ENCODE measurements at places on chromosomes 5 and 9.

DNA sequence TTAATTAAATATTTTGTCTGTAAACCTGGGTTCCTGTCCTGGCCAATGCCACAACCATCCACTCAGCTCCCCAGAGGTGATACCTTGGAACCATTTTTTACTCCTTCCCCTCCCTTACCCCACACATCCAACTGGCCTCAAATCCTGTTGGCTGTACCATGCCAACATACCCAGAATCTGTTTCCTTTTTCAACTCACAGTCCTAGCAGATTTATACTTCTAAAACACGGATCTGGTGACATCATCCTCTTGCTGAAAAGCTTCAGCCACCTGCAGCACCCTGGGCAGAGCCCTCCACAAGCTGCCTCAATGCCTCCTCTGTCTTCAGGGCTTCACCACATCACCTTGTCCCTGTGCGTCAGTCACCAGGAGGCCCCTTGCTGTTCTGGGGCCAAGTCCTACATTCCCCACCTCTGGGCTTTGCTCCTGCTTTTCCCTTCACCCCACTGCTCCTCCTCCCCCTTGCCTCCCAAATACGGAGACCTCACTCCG, 14.9 kb downstream of the SEMA6A start:
- DNase-seq, result no peak

- DNase-seq, result no peak
Observed at GRCh38 chr5:69450116-69450515, 35.2 kb downstream of the MARVELD2 start.

DNA sequence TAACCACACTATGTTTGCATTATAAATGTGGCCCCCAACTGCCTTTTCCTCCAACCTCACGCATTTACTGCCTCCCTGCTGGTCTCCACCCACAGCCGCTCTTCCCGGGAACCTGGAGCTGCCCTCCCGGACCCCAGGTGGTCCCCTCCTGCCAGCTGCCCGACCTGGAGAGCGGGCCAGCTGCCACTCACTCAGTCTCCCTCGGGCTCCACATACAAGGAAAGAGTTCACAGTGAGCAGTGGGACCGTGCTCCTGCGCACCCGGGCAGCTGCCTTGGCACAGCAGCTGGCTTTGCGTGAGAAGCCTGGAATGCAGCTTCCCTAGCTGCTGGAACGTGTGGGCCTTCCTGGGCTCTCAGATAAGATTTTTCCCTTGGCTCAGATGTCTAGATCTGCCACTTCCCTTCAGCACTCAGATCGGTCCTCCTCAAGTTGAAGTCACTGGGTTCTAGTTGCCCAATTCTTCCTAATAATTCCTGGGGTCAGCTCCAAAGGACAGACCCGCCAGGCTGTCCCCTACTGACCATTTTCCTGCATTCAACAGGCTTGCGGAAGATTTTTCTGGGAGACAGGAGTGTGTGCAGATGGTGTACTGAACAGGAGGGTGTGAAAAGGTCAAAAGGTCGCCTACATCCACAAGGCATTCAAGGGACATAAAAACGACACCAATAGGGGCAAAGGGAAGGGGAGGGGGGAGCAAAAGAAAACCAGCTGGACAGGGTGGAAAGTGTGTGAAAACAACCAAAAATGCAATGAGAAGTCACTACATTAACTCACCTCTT, 69.1 kb downstream of the MYO10 start:
- no peak for DNase-seq

- no peak for DNase-seq
Observed at GRCh38 chr5:80282054-80282453, 26.2 kb upstream of the SERINC5 start.

GRCh38 chr9:27278374-27278773, 18.6 kb downstream of the EQTN start:
- DNase-seq, result no peak

DNA sequence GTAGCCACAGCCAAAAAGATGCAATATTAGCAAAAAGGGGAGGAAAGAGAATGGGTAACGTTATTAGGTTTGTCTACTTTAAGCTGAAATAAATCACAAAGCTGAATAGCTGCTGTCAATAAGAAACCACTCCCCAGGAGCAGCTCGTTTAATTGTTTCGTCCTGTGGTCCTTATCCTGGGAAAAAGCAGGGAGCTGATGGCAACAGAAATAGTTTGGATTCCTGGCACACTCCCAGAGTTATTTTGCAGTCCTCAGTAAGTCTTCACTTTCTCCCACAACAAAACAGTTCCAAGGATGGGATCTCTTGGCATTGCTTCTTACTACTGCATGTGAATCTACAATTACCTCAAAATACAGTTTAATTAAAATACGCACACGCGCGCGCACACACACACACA, 28.8 kb downstream of the FRMD3 start:
- DNase-seq, result no peak

DNA sequence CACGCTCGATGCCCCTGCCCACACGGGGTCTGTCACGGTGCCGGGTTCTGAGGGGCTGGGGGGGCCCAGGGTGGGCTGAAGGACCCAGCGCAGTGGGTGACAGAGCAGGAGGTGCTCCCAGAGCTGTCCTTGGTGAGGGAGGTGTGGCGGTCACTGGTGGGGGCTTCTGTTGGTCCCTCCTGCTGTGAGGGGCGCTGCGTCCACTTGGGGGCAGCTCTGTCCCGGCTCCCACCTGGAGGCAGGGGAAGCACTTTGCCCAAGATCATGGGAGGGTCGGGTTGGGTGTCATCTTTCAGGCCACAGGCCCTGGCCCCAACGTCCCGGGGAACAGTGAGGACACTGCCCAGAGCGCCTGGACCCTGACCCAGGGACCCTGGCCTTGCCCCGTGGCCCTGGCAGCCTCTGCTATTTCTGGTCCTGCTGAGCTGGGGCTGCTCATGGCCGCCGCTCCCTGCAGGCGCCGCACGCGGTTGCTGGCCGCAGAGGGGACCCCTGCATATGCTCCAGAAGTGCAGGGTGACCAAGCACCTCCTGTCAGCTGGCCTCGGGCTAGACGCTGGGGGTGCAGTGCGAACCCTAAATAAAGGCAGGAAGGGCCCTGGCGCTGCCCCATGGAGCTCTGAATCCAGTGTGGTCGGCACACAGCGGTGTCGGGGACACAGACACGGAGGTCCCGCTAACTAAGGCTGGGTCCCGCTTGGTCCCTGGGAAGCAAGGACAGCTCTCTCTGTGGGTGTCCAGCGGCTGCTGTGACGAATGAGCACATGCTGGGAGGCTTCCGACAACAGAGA, 11.6 kb upstream of the RNU6ATAC start:
- no peak for DNase-seq

DNA sequence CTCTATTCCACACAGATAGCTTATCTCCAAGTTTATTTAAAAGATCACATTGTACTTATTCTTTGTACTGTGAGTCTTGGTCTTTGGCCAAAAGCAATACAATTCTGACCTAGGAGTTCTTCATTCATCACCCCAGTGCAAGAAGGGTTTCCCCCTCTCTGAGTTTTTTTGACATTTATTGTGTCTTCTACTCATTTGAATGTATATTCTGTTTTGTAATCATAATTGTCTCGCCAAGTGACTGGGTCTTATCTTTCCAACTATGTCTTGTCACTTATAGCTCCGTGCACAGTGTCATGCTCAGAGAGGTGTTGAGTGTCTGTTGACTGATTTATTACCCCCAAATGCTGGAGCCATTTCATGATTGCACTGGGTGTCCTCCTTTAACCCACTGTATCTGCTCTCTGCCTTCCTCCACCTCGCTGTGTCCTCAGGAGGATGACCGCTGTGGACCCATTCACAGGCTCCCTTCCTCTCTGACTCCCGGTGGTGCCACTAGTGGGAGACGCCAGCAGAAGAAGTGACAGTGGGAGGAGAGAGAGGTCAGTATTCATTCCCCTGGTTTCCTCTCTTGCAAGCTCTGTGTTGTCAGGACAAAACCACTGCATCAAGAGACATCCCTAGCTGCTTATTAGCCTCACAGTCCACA, 11.2 kb upstream of the TRIO start:
- no peak for DNase-seq

GRCh38 chr9:90568667-90569066, 74.0 kb downstream of the DIRAS2 start:
- no peak for DNase-seq

- peak; percentile 10 for DNase-seq
Observed at GRCh38 chr9:90142580-90142979, 500.0 kb downstream of the DIRAS2 start.

- DNase-seq, result no peak
Observed at GRCh38 chr5:175216991-175217390, 227.0 kb downstream of the DRD1 start.

- no peak for DNase-seq
Observed at GRCh38 chr9:121559183-121559582, 59.5 kb upstream of the GGTA1 start.

- DNase-seq, result no peak
Observed at GRCh38 chr5:40716000-40716399, 36.3 kb downstream of the PTGER4 start.

GRCh38 chr9:30058463-30058862, 2326.0 kb upstream of the ACO1 start:
- DNase-seq, result no peak

DNA sequence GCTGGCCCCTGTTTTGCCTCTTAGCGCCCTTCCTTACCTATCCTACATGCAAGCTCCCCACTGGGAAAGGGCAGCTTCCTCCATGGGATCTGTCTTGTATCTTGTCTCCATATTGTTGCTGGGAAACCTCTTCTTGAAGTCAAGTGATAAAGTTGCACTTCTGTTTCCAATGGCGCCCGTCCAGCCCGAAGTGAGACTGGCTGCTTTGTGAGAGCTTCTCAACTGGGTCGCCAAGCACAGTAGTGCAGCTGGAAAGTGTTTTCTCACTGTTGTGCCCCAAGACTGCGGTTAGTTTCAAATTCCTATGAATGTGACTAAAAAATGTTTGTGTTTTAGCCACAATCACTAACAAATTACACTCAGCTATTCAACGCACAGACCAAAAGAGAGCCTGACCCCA, 506.6 kb upstream of the MPDZ start:
- no peak for DNase-seq

DNA sequence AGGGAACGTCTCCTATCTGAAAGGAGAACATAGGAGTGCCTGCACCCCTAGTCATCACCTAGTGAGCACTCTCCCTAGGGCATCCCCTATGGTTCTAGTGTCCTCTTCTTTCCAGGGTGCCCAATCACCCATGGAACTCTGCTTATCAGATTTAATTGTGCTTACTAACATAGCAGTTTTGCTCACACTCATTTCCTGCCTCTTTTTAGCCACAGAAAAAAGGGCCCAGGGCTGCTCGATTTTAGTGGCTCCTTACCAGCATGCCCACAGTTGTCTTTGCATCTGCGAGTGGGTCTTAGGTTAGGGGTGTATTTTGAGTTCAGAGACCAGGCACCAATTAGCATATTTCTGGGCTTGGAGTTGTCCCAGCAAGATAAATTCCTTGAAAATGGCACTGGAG, 1110.2 kb downstream of the TAF11L14 start:
- DNase-seq, result no peak

DNA sequence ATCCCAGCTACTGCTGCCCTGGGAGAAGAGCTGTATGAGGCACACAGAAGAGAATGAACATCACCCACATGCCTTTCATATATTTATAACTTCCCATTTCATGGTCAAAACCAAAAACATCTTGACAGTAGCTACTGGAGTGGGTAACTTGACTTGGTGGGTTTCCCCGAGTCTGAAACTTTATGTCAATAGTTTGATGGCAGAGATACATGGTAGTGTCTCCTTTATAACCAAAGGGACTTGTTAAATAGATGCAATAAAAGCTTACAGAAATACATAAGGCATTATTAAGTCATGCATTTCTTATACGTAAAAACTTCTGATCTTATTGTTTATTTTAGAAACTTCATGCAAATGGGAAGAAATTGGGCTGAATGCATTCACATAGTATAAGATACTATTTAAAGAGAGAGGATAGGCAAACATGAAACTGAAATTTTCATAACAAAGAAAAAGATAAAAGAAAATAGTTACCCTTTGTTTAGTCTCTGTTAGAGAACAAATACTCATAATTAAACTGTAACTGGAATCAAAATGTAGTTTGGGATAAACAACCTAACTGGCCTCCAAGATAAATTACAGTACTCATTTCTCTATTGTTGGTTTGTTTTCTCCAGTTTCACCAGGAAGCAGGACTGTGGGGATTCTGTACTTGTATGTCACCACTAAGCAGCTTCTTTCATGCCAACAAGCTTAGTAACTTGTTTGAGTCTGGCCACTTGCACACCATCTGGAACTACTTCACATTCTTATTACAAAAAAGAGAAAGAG, 459.3 kb upstream of the MEF2C start:
- DNase-seq, result no peak

GRCh38 chr9:110334871-110335270, 2.8 kb downstream of the TXNDC8 start:
- no peak for DNase-seq

- DNase-seq, result no peak
Observed at GRCh38 chr5:130708754-130709153, 456.3 kb downstream of the HINT1 start.

GRCh38 chr5:127609957-127610356, 38.9 kb upstream of the CTXN3 start:
- no peak for DNase-seq

- no peak for DNase-seq
Observed at GRCh38 chr9:113486327-113486726, 22.8 kb downstream of the RGS3 start.

GRCh38 chr9:81777482-81777881, 88.1 kb upstream of the TLE1 start:
- no peak for DNase-seq

DNA sequence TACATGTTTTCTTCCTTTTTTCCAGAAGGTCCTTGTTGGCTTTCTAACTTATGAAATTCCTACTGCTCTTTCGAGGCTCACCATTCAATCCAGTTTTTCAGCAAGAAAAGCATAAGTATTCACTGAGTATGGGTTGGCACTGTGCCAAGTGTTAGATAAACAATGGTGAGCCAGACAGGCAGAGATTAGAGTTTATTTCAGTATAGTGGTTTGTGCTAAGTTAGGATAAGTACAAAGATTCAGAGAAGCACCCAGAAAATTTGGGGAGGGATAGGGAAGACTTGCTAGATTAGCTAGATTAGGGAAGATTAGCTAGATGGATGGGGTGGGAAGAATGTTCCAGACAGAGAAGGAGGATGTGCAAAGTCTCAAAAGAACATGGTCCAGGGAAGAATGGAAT, 122.9 kb downstream of the OXCT1 start:
- no peak for DNase-seq

- no peak for DNase-seq
Observed at GRCh38 chr5:82719368-82719767, 357.8 kb downstream of the TMEM167A start.

GRCh38 chr5:33563983-33564908, 123.5 kb downstream of the TARS1 start:
- DNase-seq, result no peak

DNA sequence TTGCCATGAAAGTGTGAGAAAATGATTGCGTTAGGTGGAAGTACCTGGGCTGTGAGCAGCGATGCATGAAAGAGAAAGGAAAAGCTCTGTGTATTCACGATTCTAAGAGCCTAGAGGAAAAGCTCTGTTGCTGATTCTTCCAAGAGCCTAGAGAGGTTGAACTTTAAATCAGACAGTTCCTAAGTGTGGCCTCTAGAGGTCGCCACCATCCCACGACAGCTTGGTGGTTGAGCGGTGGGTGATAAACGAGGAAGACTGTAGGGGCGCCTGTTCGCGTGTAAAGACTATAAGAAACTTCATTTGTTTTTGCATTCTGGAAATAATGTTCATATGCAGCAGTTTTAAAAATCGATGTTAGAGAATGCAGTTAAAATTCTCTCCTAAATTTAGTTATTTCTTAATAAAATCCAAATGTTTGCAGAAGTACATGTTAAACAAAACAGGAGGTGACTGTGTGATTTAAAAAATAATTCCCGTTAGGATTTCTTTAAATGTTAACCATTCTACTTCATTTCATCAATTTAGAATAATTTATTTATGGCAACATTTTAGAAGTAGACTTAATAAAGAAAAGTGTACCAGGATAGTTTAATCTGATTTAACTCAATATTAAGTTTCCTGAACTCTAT, 107.7 kb downstream of the TENT4A start:
- peak; percentile 18 for DNase-seq

- DNase-seq, result no peak
Observed at GRCh38 chr5:30104872-30105596, 1088.5 kb upstream of the CDH6 start.

All from activated effector memory CD4-positive, alpha-beta T cell treated with Interleukin-2 at 50 U/mL for 16 hours (primary cell).